ENCODE measurements at places on chromosomes 7 and 10. TPM values are rescaled to one million over a fixed set of nuclear protein-coding genes. Genes with fewer than 3 reads are reported as not detected.

ADAM22 gene
- total RNA-seq: 4.8 TPM

STX1A gene
- 19.4 TPM for total RNA-seq

SHTN1 gene
- total RNA-seq: 8.5 TPM

PLAC9 gene
- total RNA-seq: 5.1 TPM

FAM171A1 gene
- 30.7 TPM for total RNA-seq

FOXI2 gene
- 1.2 TPM for total RNA-seq

CALML5 gene
- not detected for total RNA-seq

CLRN3 gene
- total RNA-seq: not detected

CNPY1 gene
- total RNA-seq: 2.4 TPM

ZNF25 gene
- total RNA-seq: 1.2 TPM

ENTPD7 gene
- total RNA-seq: 8.6 TPM

SPDYE6 gene
- total RNA-seq: not detected

MRC1 gene
- total RNA-seq: 0.17 TPM

SMO gene
- 44.9 TPM for total RNA-seq

CDH23 gene
- total RNA-seq: 4.7 TPM

PNLIP gene
- total RNA-seq: not detected

KCNH2 gene
- 9.5 TPM for total RNA-seq

NKX2-3 gene
- total RNA-seq: not detected

DLG5 gene
- total RNA-seq: 28.2 TPM

CFAP46 gene
- total RNA-seq: 0.70 TPM

SDK1 gene
- 4.1 TPM for total RNA-seq

JCAD gene
- 3.9 TPM for total RNA-seq

HTR5A gene
- not detected for total RNA-seq

DNAH11 gene
- 1.6 TPM for total RNA-seq

ENKUR gene
- total RNA-seq: not detected

GNAT3 gene
- not detected for total RNA-seq

LRMDA gene
- not detected for total RNA-seq

BRAF gene
- 11.6 TPM for total RNA-seq

PAX2 gene
- total RNA-seq: not detected

SND1 gene
- total RNA-seq: 205 TPM

CHRM2 gene
- not detected for total RNA-seq

ARHGEF35 gene
- 1.4 TPM for total RNA-seq

LGI1 gene
- total RNA-seq: 0.07 TPM

HPSE2 gene
- 0.30 TPM for total RNA-seq

SNCG gene
- total RNA-seq: 23.4 TPM

CUZD1 gene
- 0.11 TPM for total RNA-seq

LRRC27 gene
- 5.7 TPM for total RNA-seq

GIMAP7 gene
- not detected for total RNA-seq

NRP1 gene
- total RNA-seq: 2.1 TPM

SEMA3D gene
- 1.6 TPM for total RNA-seq

SLC13A1 gene
- not detected for total RNA-seq

ASAH2B gene
- 3.4 TPM for total RNA-seq

OPN1SW gene
- total RNA-seq: not detected

GDF10 gene
- not detected for total RNA-seq

IDI2 gene
- total RNA-seq: not detected

Data from H7 (cell line).